ENCODE measurements at places on chromosomes 2 and 18. TPM values are rescaled to one million over a fixed set of nuclear protein-coding genes. Genes with fewer than 3 reads are reported as not detected.

DNA sequence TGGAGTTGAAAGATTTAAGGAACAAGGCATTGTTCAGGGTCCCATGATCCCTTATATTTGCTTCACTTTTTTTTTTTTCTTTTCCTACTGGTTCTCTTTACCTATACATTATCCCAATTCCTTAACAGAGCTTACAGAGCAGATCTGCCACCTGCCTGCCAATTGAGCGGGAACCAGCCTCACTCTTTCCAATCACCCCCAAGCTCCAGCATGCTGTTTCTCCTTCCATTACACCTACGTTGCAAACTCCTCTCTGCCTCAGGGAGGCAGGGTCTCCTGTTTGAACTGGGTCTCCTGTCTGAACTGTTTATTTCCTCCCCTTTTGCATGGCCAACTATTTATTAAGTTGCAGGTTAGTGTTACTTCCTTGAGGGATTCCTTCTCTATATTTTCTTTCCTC is 77.2 kb upstream of the SLC38A11 start:
- DNase-seq, result no peak

GRCh38 chr2:7016148-7016547 is 98.9 kb downstream of the RNF144A start:
- DNase-seq, result no peak

DNA sequence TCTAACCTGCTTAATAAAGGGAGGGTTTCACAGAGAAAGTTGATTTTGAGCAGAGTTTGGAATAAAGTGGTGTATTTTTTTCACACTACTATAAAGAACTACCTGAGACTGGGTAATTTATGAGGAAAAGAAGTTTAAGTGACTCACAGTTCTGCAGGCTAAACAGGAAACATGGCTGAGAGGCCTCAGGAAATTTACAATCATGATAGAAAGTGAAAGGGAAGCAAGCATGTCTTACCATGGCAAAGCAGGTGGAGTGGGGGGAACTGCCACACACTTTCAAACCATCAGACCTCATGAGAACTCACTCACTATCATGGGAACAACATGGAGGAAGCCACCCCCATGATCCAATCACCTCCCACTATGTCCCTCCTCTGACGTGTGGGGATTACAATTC is 546.7 kb downstream of the EPHA4 start:
- no peak for DNase-seq

- DNase-seq, result peak; percentile 71
Measured at GRCh38 chr2:62501794-62502500, 4.0 kb downstream of the TMEM17 start.

- no peak for DNase-seq
Measured at GRCh38 chr18:29157057-29157780, 980.3 kb upstream of the CDH2 start.

Gene CCDC148
- 9.1 TPM for total RNA-seq

Gene TMEM247
- total RNA-seq, result not detected

DNA sequence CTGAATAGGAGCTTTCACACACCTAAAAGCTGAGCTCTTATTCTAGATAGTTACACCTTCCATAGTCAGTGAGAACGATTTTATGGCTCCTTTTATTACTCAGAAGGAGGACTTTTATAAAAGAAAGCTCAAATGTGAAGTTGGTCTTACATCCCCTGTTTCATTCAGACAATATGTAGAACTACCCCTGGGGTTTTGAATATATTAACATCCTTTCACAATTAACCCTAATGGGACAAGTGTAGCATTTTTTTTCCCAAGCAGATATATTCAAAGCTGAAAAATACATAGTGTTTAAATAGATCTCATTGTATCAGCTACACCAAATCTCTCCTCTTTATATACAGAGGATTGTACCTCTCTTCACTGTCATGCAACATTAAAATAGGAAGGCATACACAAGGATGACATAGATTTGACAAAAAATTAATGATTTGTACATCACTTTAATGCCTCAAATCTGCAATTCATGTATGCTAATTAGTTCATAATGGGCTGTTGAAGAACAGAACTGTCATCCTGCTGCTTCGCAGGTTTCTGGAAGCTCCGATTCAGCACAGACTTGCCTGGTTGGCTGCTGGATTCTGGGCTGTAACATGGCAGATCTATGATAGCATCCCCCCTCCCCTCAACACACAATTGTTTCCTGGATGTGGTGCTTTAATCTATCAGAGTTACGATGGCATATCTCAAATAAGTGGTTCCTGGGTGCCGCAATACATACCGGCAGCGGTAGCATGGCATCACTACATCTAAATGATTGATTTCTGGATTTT is 129.7 kb upstream of the PARD3B start:
- no peak for DNase-seq

GRCh38 chr2:98793897-98794830 is 63.2 kb upstream of the MGAT4A start:
- DNase-seq, result peak; percentile 21

GRCh38 chr2:169137924-169138323 is 68.6 kb downstream of the DHRS9 start:
- DNase-seq, result no peak

- peak; percentile 35 for DNase-seq
Measured at GRCh38 chr2:127599211-127599610, 46.7 kb upstream of the GPR17 start.

- DNase-seq, result no peak
Measured at GRCh38 chr18:35027206-35027605, 14.0 kb upstream of the MAPRE2 start.

DNA sequence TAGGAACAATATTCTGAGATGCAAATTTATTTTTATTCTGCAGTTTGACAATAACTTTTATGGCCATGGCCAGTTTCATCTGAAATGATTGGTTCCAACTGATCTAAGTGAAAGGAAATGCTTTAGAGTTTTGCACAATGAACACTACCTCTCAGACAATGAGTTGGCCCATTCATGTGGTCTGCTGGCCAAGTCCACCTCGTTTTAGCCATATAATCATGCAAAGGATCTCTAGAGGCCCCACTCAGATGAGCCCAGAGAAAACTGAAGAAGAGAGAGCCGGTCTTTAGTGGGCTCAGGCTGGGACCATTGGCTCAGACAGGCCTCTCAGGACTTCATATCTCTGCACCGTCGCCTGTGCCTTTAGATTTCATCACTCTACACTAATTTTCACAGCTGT is 254.7 kb downstream of the MREG start:
- DNase-seq, result peak; percentile 96

DNA sequence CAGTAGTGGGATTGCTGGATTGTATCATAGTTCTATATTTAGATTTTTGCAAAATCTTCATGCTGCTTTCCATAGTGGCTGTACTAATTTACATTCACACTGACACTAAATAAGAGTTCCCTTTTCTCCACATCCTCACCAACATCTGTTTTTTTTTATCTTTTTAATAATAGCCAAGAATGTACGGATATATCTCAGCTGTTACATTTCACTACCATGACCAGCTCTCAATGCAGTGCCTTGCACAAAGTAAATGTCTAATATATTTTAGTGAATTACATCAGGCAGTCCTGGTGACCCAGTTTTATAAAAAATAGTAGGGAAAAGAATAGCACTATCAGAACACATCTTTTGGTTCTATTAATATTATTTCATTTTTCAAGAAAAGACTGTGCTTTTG is 161.8 kb downstream of the LNPK start:
- DNase-seq, result peak; percentile 57

All from fibroblast of the aortic adventitia (primary cell).